Stimulated activated CD8-positive, alpha-beta memory T cell treated with anti-CD3 and anti-CD28 coated beads, Interleukin-7, amount 100 ng/mL, for 24 hours (primary cell): ENCODE measurements at places on chromosomes 12 and 14.

- DNase-seq = no peak
These were observed 18.8 kb upstream of the FAIM2 start for GRCh38 chr12:49922349-49923034.

GRCh38 chr12:3200032-3200617 is 122.9 kb downstream of the TSPAN9 start:
- DNase-seq = no peak

GRCh38 chr14:100761481-100761880 is 34.8 kb downstream of the DLK1 start:
- no peak for DNase-seq

GRCh38 chr12:2336409-2336829 is 283.6 kb downstream of the CACNA1C start:
- no peak for DNase-seq

GRCh38 chr12:119431151-119431550 is 96.6 kb downstream of the CCDC60 start:
- DNase-seq = no peak

DNA sequence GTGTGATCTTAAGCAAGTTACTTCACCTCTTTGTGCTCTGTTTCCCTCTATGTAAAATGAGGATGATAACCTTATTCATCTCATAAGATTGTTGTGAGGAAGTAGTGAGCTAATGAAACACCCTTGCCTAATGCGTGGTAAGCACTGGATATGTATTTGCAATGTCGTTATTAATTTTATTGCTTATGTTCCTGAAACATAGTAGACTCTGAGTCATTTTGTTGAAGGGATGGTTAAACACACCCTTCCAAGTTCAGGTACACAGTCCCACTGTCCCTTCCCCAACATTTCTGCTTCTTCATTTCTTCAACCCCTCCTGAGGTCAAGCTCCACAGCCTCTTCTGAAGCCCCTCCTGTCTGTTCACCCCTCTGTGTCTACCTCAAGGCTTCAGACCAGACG is 40.2 kb upstream of the FAM222A start:
- DNase-seq = no peak

DNA sequence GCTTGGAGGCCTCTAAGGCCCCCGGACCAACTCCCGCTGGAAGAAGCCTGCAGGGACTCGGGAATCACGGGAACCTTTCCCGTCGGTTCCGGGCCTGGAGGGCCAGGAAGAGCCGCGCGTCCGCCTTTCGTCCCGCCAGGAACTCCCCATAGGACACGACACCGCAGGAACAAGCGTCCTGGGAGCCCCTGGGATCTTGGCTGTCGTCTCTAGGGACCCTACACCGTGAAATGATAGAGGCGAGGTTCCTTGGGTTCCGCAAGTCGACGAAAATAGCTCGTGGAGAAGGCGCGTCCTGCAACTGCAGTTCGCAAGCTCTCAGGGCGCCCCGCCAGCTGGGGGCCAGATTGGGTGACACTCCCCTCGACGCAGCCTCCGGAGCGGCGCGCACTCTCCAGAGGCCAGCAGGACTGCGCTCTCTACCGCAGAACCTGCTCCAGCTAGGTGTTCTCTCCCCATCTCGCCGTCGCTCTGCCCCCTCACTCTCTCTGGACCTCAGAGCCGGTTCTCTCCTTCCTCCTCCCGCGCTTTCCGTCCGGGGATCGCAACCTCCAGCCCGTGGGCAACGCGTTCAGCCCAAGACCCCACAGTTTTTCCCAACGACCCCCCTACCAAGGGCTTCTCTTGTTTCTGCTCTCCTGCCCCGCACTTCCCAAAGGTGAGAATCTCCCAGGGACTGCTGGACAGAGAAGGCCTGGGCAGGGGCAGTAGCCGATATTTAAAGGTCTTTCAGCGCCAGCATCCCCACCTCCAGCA is 776 bp downstream of the BMP4 start:
- DNase-seq = no peak

DNA sequence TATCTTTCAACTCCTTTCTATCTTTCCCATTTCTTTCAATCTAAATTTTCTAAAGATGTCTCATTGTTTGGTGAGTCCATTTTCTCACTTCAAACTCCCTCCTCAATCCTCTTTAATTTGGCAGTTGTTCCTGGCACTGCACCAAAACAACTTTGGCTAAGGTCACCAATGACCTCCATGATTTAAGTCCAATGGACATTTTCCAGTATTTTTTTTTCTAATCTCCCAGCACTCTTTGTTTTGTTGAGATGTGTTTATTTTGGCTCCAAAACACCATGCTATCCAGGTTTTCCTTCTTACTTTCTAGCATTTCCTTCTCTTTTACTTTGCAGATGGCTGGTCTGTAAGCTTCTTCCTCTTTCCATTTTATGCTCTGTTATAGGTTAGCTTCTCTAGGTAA is 42.5 kb upstream of the OTOGL start:
- no peak for DNase-seq
